CD4-positive, alpha-beta T cell treated with Interleukin-6 for 4 hours (primary cell): ENCODE measurements at places on chromosomes 7 and 10.
A peak's percentile ranks its signal among the peaks of the same experiment; 100 is the strongest.

DNA sequence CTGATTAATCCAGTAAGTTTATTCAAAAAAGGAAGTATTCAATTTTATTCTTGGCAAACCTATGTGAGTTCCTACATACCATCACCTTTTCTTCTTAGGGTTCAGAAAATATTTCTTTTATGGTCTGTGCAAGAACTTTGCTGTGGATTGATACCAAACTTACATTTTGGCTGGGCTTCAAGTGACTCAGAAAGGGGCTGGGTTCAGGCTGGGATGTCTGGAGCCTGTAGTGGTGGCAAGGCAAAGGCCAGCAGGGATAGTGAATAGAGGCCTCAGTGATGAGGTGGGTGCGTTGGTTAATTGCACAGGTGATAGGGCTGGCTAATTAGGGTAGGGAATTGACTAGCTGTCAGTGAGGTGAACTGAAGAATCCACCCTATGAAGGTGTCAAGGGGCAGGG lies 40.2 kb upstream of the ATXN7L1 start:
- DNase-seq = no peak

DNA sequence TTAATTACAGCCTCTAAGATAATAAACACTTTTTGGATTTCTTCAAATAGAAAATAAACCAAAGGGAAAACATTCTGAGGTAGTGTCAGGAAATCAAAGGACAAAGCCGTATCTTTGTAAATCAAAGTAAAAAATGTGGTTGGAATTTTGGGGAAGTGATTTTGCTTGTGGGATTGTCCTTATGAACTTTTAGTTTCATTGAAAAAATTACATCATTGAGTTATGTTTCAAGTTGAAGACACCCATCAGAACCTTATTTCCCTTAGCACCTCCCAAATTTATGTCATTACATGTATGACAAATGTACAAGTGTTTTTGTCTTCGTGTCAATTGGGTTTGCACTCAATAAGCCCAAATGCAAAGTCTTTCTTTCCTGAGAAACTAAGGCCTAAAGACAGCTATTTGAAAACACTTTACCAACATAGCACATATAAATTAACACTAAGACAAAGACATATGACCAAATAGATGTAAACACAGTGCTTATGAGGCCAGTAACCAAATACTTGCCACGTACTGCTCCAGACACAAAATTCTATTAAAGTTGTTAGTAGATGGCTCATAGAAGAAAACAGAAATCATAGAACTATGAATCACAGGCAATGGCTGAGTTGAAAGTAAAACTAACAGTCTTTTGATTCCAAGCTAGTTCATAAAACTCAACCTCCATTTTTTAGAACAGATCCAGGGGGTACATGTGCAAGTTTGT lies 26.9 kb upstream of the LAMB4 start:
- DNase-seq = no peak

DNA sequence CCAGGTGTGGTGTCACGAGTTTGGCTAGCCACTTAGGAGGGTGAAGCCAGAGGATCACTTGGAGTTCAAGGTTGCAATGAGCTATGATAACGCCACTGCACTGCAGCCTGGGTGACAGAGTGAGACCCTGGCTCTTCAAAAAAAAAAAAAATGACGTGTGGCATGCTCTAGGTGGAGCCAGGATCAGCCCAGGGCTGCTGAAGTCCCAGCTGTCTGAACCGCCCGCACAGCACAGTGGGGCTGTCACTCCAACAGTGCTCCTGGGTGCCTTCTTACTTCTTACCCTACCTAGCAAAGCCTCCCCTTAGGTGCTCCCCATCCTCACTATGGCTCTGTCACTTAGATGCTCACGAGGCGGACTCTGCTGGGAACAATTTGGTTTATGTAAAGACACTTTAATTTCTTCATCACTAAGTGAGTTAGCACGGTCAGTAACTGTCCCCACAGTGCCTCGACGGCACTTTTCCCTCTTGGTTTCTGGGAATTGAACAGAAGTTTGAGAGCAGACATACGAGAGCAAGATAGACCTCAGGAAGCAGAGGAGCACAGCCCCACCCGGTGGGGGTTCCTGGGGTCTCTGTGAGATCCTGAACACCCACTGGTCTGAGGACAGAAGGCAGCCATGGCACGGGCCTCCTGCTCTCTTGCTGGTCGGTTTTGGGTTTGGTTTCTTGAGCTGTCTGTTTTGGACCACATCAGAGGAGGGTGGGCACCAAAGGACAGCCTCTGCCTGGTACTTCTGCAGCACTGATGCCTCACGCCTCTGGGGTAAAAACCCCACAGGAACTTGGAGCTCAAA lies 66.2 kb upstream of the BTBD16 start:
- DNase-seq = no peak

GRCh38 chr10:93368210-93368609 lies 113.9 kb downstream of the MYOF start:
- no peak for DNase-seq

GRCh38 chr10:132946-133898 lies 2.0 kb upstream of the ZMYND11 start:
- DNase-seq = no peak

GRCh38 chr10:103757531-103758293 lies 97.7 kb downstream of the SH3PXD2A start:
- peak; percentile 43 for DNase-seq

DNA sequence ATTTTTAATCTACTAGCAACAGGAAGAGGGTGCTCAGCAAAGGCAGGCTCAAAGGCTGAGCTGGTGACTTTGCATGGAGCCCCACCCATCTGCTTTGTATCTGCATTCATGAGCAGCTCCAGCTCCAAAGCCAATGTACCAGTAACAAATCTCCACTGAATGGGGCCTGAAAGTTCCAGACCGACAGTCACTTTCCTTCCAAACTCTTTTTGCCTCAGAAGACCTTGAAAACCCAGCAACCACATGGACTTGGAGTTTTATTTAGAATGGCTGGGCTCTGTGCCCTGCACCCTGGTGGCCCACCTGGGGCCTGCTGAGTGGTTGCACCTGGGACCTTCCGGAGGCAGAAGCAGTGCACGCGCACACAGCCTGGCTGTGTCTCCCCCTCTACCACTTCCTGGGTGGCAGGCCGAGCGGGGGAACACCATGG lies 195.0 kb upstream of the PLXNA4 start:
- peak; percentile 62 for DNase-seq

- no peak for DNase-seq
Measured at GRCh38 chr7:141475679-141476078, 75.5 kb upstream of the AGK start.

- no peak for DNase-seq
Measured at GRCh38 chr10:120473593-120473992, 16.6 kb downstream of the PLPP4 start.

GRCh38 chr7:26618449-26618848 lies 245.9 kb downstream of the SKAP2 start:
- DNase-seq = no peak

DNA sequence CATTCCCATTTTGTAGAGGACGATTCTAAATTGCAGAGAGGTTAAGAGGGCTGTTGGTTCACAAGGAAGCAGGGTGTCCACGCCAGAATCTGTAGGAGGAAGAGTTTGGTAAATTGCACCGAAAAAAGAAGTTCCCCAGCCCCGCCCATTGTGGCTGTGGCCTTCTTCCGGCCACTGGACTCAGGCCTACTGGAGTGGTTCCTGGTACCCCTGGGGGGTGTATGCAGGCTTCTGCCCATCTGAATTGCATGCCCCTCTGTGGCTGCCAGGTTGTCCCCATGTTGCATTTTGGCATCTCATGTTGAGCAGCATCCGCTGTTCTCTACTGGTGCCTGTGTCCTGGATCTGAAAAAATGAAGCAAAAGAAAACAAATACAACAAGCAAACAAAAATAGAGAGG lies 234.2 kb downstream of the WDR11 start:
- no peak for DNase-seq

DNA sequence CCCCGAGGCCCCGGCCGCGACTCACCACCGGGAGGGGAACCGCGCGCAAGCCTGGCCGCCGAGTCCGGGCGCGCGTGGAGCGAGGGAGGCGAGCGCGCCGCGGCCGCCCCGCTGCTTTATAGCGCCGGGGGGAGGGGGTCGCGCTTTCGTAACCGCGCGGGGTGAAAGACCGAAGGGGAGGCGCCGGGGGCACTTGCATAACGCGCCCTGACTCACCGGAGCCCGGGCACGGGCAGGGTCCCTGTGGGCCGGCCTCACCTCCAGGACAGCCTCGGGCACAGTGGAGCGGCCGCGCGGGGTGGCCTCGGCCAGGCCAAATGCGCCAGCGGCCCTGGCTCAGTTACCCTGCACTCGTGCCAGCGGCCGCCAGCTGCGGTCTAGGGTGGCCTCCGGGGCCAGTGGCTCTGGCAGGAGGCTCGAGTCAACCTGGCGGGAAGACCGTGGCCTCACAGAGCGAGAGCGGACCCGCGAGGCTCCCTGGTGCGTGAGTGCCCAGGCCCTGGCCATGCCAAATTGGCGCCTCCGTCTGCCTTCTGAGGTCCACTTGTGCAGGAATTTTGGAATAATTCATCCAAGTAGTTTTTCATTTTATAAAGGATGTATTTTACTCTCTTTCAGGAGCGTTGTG lies at the start of gene RBP4:
RBP4 (minus strand) TSS at position 90 of the 628 bp plus-strand sequence. CDS start 207 bp downstream, outside the sequence.
- no peak for DNase-seq

- no peak for DNase-seq
Measured at GRCh38 chr10:91552274-91553095, 80.4 kb downstream of the PPP1R3C start.

GRCh38 chr10:58473976-58474375 lies 38.7 kb upstream of the BICC1 start:
- no peak for DNase-seq

GRCh38 chr7:150719960-150720891 lies 3.8 kb downstream of the GIMAP1 start:
- no peak for DNase-seq

DNA sequence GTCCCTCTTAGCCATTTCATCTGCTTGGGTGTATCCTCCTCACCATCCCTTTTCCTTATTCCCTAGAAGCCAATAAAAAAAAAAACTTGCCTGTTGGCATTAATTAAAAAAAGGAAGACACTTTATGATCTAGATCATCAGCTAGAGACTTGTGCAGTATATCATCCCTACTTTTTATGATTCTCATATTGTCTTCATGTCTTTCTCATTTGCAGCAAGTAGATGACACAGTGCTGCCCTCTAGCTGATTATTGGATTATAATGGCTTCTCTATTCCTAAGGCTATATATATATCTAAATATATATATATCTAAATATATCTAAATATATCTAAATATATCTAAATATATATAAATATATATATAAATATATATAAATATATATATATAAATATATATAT lies 272.4 kb upstream of the LRGUK start:
- no peak for DNase-seq

DNA sequence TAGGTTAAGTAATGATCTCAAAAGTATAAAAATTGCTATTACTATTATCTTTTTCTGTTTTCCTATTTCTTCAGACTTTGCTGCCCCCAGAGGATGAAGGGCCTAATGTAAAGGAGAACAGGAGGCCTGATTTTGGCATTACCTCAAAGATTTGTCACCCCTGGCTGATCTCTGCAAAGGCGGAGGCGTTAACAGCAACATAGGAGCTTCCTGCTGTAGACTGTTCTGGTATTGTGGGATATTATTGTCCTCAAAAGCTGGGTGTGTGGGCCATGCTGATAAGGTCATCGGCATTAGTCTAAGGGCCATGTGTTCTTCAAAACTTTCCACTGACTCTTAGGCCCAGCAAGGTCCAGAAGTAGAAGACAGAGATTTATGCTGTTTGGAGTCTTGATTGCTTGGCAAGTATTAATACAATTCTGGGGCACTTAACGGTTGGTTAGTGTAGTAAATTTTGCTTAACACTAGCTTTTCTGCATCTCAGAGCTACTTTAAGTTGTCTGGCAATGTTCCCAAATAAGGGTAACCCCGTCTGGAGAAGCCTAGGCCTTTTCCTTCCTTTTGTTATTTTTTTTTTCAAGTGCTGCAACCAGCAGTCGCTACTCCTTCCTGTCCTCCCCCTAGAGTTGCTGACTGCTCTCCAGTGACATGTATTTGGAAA lies 14.0 kb upstream of the ENTPD1 start:
- DNase-seq = no peak

- no peak for DNase-seq
Measured at GRCh38 chr7:25500393-25500921, 272.2 kb upstream of the NPVF start.

DNA sequence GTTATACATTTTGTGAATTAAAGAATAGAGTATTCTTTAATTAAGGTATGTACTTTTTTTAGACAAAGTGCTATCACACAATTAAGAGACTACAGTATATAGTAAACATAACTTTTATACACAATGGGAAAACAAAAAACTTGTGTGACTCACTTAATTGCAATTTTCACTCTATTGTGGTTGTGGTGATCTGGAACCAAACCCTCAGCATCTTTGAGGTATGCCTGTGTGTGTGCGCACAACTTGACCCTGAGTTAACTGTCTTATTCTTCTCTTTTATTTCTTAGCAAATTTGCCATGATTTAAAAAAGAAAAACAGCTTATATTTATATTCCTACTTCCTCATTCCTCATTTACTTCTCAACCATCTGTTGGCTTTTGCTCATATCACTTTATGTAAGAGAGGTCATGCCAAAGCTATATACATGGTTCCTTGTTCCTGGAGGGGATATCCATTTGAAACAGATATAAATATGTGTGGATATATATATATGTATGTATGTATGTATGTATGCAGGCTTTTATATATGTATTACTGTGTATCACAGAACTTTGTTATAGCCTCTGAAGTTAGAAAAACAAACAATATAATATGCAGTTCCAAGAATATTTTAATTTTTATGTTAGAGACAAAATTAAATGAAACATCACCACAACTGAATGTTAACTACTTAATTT lies 259.5 kb upstream of the HGF start:
- no peak for DNase-seq

GRCh38 chr10:79344502-79345195 lies 2.6 kb upstream of the PPIF start:
- no peak for DNase-seq

GRCh38 chr10:122656308-122656705 lies 43.3 kb downstream of the C10orf120 start:
- no peak for DNase-seq

- no peak for DNase-seq
Measured at GRCh38 chr7:102193806-102194205, 92.9 kb upstream of the SH2B2 start.

- no peak for DNase-seq
Measured at GRCh38 chr7:7861211-7861633, 107.4 kb upstream of the GLCCI1 start.

- no peak for DNase-seq
Measured at GRCh38 chr7:128033246-128033645, 2.0 kb upstream of the LRRC4 start.

- no peak for DNase-seq
Measured at GRCh38 chr7:123191132-123191531, 8.6 kb downstream of the SLC13A1 start.

DNA sequence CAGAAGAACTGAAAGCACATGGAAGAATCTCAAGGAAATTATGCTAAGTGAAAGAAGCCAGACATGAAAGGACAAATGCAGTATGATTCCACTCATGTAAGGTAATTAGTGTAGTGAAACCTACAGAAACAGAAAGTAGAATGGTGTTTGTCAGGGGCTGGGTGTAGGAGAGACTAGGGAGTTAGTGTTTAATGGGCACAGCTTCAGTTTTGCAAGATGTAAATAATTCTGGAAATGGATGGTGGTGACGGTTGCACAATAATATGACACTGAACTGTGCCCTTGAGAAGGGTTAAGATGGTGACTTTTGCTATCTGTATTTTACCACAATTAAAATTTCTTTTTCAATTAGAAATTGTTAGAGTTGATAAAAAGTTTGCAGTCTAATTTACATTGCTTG lies 157.3 kb upstream of the ADCY1 start:
- DNase-seq = no peak
